ENCODE measurements at places on chromosomes 4 and X.

DNA sequence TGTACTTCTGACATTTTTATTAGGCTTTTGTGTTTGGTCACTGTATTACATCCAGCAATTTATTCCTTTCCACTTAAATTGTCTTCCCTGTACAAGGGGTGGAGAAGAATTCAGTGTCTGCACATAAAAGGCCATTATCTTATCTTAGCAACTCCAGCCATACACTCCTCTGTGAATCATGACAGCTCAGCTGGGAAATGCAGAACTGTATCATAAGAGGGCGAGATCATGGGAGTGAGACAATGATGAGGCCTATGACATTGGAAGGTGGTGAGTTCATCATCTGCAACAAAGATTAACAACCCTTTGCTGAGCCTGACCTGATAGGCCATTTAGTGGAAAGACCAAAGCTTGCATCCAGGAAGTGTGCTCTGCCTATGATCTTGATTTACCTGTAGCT lies 33.3 kb downstream of the SLIT2 start:
- DNase-seq = no peak

- DNase-seq = no peak
Measured at GRCh38 chr4:160810424-160810823, 1353.4 kb downstream of the FSTL5 start.

DNA sequence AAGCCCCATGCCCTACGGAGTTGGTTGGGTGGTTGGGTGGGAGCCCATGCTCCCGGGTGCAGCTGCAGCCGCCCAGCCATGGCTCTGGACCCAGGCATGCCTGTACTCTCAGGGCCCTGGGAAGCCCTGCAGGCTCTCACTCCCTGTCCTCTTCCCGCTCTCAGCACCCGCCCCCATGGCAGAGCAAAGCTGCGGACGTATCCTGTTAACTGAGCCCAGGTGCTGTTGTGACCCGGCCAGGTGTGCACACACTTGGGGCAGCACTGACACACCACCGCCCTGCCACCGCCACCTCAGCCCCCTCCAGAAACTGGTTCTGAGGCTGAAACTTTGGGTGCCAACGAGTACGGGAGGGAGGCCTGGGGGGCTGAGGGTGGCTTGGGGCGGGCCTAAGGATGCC lies 40.3 kb downstream of the PPM1K start:
- no peak for DNase-seq

- no peak for DNase-seq
Measured at GRCh38 chrX:136211766-136212556, 39.2 kb downstream of the MAP7D3 start.

DNA sequence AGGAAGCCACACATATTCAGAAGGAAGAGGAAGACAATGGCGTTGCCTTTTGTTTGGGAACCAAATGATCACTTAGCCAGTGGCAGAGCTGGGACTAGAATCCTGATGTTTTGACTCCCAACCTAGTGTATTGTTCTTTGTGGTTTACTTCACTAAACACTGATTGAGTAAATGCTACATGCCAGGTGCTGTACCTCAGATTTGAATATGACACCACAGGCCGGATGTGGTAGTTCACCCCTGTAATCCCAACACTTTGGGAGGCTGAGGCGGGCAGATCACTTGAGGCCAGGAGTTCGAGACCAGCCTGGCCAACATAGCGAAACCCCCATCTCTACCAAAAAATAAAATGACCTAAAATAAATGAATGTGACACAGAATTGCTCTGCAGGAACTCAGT lies 8.4 kb downstream of the NDUFA1 start:
- DNase-seq = no peak

DNA sequence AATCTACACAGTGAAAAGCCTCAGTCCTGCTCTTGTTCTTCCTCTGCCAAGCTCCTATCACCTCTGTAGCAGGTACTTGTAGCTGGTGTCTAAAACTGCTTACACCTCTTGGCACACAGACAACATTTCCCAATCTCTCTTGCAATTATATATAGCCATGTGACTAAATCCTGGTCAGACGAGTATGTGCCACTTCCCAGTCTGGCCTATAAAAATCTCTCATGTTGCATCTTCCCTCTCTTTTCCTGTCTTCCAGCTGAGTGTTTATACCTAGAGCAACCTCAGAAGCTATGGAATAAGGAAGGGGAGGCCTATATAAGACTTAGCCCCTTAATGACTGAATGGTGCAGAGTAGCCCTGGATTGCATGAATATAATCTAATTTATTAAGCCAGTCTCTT lies 105.8 kb downstream of the RNF150 start:
- no peak for DNase-seq

- DNase-seq = no peak
Measured at GRCh38 chr4:126441173-126442035, 1126.6 kb downstream of the FAT4 start.

DNA sequence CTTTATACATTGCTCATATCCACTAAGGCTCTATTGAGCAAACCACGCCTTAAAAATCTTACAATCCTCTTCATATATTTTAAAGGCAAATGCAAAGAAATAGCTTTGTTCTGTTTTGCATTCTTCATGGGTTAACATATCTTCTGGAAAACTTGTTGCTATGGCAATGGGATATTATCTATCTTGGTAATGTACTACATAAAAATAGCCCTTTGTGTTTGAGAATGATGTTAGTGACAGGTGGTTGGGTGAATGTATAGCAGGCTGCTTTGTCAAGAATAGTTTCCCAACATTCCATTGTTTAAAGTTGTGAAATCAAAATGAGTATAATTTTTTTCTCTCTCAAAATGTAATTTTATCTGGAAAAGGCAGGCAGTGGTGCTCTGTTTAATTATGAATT lies 16.8 kb downstream of the REPS2 start:
- no peak for DNase-seq

DNA sequence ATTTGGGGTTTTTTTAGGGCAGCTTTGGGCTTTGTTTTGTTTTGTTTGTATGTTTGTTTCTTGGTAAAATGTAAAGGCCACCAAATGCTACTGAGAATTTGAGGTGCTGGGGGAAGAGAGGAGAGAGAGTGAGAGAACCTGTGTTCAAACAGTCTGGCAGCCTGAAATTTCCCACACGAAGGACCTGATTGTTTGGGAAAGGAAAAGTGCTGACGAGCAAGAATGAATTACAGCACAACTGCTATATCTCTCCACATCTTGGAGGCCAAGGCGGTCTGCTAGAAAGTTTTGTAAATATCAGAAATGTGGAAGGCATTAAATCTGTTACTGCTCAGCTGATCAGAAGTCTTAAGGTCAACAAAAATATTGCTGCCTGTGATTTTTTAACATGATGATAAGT lies 170.5 kb downstream of the PALLD start:
- DNase-seq = no peak

DNA sequence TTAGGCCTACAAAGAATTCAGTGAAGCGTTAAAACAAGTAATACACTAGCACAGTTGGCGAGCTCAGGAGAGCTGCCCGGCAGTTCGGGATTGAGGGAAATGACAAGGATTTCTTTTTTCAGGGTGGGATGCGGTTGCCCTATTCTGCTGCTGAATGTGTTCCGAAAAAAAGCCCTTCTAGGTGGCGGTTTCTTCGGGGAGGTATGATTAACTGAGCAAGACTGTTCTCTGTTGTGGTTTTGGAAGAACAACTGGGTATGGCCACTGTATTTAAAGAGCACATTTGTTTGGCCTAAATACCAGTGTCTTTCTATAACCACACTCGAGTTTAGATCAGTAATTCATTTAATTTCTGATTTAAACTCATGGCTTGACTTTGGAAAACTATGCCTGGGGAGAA lies 459.7 kb upstream of the FAT1 start:
- DNase-seq = no peak

All from stimulated activated CD4-positive, alpha-beta T cell treated with anti-CD3 and anti-CD28 coated beads, Interleukin-2, amount 100 ng/mL, for 4 hours (primary cell).